ENCODE measurements at places on chromosomes 4 and X.
A peak's percentile ranks its signal among the peaks of the same experiment; 100 is the strongest.

GRCh38 chrX:109624641-109625616, at the start of gene KCNE5:
Gene KCNE5, minus strand, starts transcription at chrX:109625172. Its CDS starts 152 bp downstream, at chrX:109625020.
- no peak for DNase-seq

- peak; percentile 43 for DNase-seq
These were observed at the start of gene C4orf33 for GRCh38 chr4:129095811-129096454. Gene C4orf33, plus strand, starts transcription at chr4:129096152. Its CDS starts 6,459 bp downstream, at chr4:129102611.

GRCh38 chr4:141302924-141303323, 82.2 kb downstream of the ZNF330 start:
- no peak for DNase-seq

DNA sequence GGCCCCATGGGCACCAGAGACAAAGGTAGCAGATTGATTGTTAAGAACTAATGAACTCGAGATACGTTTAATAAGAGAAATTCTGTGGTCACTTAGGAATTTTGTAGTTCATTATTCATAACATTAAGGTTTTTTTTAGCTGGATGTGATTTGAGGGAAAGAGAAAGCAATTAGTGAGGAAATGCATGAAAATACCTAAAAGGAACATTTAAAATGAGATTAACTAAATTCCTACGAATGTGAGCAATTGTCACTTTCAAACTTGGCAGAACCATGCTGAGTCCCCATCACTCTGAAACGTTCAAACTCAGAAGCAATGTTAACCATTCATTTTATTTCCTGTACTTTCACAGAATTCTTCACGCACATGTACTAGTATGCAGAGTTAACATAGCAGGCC, 5.9 kb downstream of the PRMT9 start:
- no peak for DNase-seq

- no peak for DNase-seq
These were observed 52.3 kb upstream of the LSM6 start for GRCh38 chr4:146123231-146123630.

DNA sequence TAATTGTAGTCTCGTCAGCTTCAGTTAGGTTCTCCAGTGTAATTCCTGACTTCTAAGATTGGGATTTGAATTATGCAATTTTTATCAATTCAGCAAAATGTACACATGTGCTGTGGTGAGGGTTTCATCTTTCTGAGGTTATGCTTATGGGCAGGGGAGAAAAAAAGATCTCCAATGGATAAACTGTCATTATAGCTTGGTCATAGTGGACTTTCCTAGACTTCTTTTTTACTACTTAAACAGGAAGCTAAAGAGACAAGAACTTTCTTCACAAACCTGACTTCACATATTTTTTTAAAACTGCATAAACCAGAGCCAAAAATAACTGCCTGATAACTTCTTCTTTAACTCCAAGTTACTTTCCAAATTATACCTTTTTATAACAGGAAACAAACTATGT, 21.7 kb upstream of the SPP1 start:
- DNase-seq, result no peak

GRCh38 chr4:133095591-133095990, 53.5 kb upstream of the PCDH10 start:
- DNase-seq, result no peak

DNA sequence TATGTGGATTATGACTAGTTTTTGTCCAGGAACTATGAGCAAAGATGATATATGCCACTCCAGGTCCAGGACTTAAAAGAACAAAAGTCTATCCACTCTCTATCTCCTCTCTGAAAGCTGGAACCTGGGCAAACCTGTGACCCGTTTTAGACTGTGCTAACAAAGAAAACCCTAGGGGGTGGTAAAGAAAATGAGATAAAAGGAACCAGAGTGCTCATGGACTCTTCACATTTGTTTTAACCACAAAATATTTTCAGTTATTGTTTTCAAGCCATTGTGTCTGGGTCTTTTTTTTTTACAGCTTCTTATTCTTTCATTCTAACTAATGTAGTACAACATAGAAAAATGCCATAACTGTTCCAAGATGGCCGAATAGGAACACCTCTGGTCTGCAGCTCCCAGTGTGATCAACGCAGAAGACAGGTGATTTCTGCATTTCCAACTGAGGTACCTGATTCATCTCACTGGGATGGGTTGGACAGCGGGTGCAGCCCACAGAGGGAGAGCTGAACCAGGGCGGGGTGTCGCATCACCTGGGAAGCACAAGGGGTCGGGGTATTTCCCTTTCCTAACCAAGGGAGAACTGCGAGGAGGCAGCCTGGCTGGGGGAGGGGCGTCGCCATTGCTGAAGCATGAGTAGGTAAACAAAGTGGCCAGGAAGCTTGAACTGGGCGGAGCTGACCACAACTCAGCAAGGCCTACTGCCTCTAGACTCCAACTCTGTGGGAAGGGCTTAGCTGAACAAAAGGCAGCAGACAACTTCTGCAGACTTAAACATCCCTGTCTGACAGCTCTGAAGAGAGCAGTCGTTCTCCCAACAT, 45.1 kb downstream of the CHM start:
- no peak for DNase-seq

DNA sequence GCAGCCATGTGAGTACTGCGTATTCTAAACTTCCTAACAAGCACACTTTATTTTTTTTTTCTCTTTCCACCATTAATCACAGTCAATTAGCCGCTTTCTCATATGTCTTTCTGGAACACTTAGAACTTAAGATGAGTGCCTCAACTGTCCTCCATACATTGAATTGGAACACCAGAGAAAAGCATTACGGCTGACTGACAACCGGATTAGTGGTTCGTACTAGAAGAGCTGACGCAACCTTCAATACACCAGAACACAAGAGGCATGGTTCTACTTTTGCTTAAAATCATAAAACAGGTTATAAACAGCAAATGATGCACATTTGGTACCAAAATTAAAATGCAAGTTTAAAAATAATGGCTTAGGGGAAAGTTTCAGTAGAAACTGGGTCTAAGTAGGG, 3.3 kb downstream of the TMEM47 start:
- no peak for DNase-seq

DNA sequence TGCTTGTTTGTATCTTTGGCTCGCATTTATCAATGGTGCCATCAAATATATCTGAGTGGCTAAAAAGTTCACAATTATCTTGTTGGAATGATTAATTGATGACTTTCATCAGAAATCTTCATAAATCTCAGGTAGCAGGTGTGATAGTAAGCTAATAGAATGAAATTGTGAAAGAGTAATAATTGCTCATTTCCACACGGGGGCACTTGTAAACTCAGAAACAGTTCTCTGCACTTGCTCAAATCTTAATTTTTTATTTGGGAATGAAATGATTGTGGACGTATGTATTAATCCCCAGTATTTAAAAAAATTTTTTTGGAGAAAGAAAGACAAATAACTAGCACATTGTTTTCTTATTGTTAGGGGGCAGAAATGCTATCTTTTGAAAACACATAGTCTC, 132.8 kb downstream of the DTHD1 start:
- DNase-seq, result no peak

GRCh38 chr4:628311-628741, 3.0 kb downstream of the PDE6B start:
- no peak for DNase-seq

- DNase-seq, result no peak
These were observed 868.5 kb upstream of the SLIT2 start for GRCh38 chr4:19382993-19383756.

DNA sequence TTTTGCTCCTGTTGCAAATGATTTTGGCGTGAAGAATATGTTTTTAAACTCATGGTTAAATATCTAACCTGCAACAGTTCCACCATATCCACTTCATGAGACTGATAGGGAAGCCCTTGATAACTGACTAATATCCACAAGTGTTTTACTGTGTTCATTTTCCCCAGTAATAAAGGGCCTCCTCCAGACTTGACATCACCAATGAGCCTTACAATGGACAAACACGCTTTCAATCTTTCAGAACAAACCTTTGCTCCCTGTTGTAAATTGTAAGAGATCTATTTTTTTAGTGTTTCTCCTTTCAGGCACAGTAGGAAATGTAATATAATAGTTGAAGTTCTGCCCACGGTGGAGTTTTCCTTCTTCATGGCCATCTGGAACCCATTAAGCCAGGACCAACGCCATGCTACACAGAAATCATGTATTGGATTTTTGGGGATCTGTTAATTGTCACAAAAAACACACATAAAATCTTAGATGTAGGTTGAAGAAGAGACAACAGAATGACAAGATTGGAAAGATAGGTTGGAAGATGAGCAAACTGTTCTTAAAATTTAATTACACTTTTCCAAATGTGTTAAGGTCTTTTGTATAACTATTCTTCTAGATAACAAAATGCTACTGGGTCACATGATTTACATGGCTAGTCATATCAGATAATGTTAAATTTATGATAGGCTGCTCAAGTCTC, 1030.1 kb downstream of the FSTL5 start:
- no peak for DNase-seq

GRCh38 chr4:108943976-108944591, 181.2 kb upstream of the ETNPPL start:
- DNase-seq, result no peak

DNA sequence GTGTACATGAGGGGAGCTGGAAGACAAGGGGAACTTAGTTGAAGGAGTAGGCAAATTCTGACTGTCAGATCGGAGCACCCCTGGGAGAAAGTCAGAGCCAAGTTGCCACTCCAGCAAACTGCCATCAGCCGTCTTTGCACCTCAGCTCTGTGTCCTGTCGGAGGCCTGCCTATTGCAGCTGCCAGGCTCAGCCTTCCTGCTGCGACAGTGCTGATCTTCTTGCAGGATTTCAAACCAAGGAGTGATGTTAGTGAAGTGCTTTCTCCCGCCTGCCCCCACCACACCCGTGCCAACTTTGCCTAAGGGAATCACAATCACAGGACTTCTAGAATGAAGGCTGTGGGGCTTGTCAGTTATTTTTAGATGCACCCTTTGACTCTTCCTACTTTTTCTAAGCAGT, 185.3 kb downstream of the KIT start:
- DNase-seq, result no peak

DNA sequence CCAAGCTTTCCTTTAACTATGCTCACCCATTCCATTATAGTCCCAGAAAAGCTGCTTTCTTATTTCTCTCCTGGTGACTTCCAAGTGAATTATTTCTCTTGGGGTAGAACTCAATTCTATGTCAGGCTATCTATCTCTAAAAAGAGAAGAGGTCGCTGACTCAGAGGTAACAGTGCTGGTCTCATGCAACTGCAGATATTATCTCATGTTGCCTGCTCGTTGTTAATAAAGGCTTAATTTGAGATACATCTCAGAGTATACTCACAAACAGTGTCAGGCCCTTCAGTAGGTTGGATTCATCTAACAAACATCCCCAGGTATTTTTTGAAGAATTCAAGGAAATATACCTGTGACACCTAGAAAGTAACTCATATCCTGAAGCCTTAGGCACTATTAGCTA, 2.7 kb downstream of the TMEM154 start:
- DNase-seq, result no peak

DNA sequence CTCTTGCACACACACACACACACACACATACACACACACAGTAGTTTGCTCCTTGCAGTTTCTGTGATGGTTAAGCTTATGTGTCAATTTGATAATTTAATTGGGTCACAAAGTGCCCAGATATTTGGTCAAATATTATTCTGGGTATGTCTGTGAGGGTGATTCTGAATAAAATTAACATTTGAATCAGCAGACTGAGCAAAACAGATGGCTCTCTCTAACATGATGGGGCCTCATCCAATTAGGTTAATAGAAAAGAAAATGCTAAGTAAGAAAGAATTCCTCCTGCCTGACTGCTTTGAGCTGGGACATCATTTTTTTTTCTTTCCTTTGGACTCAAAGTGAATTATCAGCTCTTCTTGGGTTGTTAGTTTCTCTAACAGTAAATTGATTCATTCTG, 191.2 kb upstream of the INTU start:
- DNase-seq, result no peak

GRCh38 chrX:111123606-111124179, 27.7 kb downstream of the PAK3 start:
- no peak for DNase-seq

DNA sequence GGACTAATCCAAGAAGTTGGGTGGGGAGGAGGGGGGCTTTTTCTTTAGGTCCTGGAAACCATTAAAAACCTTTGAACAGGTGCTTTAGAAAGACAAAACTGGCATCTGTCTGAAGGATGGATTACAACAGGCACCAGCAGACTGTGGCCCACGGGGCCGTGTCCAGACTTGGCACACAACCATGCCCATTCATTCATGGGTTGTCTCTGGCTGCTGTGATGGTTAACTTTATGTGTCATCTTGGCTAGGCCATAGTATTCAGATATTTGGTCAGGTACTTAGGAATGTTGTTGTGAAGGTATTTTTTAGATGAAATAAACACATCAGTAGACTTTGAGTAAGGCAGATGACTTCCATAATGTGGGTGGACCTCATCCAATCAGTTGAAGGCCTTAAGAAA, 45.5 kb downstream of the TBL1X start:
- no peak for DNase-seq

- no peak for DNase-seq
These were observed 164.0 kb downstream of the SMARCA1 start for GRCh38 chrX:129359269-129359668.

DNA sequence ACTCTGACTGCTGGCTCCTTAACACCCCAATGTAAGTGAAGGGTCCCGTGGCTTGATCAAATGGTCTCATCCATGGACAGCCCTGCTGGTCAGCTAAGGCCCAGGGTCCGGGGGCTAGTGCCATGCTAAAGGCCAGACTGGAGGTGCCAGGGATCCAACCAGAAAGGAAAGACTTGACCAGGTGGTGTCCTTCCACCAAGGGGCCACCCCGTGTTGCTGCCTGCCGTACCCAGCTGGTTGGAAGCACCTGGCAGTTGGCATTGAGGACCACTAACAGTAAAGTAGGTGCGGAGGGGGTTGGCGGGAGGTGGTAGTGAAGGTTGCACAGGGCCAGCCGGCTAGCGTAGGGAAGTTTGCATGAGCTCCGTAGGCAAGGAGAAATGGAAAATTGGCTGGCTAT, 1.7 kb upstream of the IL1RAPL2 start:
- DNase-seq, result no peak

DNA sequence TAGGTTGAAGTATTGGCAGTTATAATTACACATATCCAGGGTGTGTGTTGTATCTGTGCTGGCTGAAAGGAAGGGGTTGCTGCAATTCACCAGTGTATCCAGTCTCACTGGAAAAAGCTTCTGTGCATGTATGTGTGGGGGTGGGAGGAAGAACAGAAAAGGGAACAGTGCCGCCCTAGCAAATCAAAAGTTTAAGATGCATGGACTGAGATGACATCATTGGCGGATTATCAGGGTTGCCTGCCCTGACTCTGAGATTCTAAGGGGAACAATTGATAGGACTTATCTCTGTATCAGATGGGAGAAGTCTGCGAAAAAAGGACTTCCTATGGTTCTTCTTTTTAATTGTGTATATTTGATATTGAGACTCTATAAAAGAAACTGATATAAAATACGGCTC, 3.5 kb downstream of the SLC25A43 start:
- no peak for DNase-seq

DNA sequence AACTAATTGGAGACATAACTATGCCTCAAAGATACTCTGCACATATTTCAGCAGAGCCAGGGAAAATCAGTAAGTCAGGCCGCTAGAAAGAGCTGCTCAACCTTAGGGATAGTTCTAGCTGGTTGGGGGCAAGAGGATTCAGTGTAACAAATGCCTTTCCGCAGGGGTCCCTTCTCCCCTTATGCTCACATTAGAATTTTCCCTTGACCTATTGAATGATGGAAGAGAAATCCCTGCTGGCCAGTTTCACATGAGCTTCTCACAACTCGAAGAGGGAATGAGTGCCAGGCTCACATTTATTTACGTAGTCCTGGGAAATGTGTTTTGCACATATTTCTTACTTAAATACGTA, 66.2 kb upstream of the USP9X start:
- DNase-seq, result no peak

Data from GM12891 (cell line).